ENCODE measurements at places on chromosomes 1 and 21.

- DNase-seq: peak; percentile 81
Measured at GRCh38 chr1:151199873-151200581, 1.7 kb downstream of the PIP5K1A start.

GRCh38 chr1:35431173-35431599 lies 126.0 kb downstream of the KIAA0319L start:
- DNase-seq: no peak

DNA sequence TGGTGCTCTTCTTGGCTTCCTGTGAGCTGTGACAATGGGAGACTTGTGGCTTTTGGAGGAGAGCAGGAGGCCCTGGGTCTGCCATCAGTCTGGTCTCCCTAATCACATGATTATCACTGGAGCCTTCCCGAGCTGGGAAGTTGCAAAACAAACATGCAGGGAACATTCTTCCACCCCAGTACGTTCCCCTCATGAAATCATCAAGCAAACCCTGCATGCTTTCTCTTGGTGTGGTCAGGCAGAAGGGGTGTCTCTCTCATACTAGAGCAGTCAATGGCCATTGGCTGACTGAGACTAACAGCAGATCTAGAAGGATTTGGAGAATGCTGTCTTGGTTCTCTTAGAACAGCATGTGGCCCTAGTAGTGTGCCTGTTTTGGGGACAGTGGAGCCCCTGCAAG lies 111.2 kb downstream of the LIPI start:
- DNase-seq: no peak

GRCh38 chr1:228652116-228652515 lies 83.2 kb upstream of the RHOU start:
- no peak for DNase-seq

GRCh38 chr1:154735804-154736168 lies 127.8 kb upstream of the ADAR start:
- no peak for DNase-seq
